AG08395 (cell line): ENCODE measurements at places on chromosomes 7 and 10.

- no peak for DNase-seq
Observed at GRCh38 chr10:29751240-29751639, 116.5 kb upstream of the SVIL start.

DNA sequence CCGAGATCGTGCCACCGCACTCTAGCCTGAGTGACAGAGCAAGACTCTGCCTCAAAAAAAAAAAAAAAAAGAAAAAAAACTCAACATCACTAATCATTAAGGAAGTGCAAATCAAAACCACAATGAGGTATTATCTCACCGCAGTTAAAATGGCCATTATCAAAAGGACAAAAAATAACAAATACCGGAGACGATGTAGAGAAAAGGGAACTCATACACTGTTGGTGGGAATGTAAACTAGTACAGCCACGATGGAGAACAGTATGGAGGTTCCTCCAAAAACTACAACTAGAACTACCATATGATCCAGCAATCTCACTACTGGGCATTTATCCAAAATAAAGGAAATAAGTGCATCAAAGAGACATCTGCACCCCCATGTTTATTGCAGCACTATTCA is 24.3 kb downstream of the GRK5 start:
- no peak for DNase-seq

DNA sequence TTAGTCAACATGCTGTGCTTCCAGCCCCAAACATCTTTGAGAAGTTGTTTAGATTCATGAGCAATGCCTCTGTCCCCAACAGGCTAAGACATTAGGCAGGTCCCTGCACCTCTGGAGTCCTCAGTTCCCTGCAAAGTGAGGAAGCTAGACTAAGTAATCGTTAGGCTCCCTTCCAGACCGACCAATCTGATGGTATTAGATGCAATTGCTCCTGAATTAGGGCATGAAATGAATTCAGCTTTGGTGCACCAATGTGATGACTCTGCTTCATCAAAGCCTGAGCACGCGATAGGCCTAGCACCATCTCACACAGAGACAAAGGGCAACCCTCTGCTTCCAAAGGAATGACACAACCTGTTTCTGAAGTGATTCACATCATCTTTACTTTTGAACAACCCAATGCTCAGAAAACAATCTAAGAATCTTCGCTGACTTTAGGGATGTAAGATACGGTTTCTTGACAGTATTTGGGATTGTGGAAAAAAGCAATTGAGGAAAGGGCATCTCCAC is 723 bp upstream of the TES start:
- no peak for DNase-seq

DNA sequence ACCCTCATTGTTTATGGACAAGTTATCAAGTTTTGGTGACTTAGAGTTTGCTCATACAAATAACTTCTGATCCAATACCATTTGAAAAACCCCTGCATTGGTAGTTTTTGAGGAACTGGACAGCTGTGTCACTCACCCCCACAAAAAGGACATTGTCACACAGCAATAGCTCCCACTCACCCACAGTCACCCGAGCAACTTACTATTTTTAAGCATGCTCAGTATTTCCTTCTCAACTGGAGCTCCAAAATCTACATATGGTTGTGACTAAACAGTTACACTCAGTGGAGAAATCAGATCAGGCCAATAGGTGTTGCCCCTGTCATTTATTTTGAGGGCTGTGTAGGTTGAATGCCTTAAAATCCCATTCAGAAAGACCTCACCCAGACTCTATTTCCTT is 165.2 kb upstream of the AUTS2 start:
- no peak for DNase-seq

DNA sequence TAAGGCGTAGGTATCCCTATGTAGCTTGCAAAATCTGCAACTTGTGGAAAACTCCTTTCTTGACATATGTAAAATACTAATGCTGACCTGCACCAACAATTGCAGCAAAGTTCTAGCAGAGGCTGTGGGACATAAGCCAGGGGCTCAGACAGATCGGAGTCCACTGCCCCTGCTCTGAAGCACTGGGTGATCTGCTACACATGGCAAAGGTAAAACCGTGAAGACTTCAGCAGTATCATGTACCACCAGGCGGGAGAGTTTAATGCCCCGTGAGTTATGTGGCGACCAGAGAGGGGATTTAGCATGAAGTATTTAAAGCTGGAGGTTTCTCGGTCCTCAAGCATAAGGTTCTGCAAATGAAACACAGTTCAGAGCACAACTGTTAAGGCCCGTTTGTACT is 76.4 kb downstream of the ABCC2 start:
- DNase-seq: no peak

DNA sequence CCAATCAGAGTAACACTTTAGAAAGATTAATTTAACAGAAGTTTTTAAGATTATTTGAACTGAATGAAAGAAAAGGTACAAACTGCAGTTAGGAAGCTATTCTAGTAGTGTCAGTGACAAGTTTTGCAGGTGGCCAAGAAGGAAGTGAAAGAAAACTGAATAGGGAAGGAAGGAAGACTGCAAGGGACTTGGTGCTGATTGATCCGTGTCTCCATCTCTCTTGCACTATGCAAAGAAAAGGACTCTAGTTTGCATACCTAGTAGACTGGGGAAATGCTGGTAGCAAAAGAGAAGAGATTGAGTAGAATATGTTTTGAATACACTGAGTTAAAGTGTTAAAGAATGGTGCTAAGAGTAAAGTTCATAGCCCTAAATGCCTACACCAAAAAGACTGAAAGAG is 33.0 kb downstream of the OR6V1 start:
- no peak for DNase-seq

DNA sequence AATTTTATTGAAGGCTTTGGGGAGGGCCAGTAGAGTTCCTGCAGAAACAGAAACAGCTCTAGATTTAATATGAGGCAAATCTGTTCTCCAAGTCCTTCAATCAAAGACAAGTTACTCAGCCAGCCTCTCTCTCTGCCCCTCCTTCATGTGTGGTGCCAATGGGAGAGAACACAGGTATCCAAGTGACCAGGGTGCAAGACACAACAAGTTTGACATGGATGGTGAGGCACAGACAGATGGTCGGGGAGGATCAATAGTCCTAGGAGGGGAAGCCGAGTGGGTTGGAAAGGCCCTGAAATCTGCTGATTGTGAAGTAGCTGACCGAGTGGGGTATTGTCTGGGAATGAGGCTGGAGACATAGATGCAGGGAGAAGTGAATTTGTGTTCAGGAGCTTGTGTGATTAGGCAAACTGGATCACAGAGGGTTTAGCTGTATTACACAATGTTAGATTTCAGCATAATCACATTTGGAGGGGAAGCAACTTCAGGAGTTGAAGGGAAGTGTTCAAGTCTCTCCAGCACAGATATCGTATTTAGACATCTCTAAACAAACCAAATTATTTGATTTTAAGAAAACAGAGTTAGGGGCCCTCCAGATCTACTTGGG is 1.5 kb downstream of the GIMAP1 start:
- no peak for DNase-seq
